ENCODE measurements at places on chromosomes 1 and 21. TPM values are rescaled to one million over a fixed set of nuclear protein-coding genes. Genes with fewer than 3 reads are reported as not detected.

GRCh38 chr1:200885623-200886402 is 8.9 kb upstream of the INAVA start:
- no peaks in the 10 kb centered on the region for H3K27me3 ChIP-seq
- H3K4me1 ChIP-seq = peaks cover 64% of the 10 kb centered on the region
- H3K36me3 ChIP-seq = no peaks in the 10 kb centered on the region
- DNase-seq = no peak
- H3K27ac ChIP-seq = peak overlapping the region; percentile 63

GRCh38 chr1:190475421-190476141 is 2.1 kb downstream of the BRINP3 start:
- H3K27ac ChIP-seq = no peak overlapping the region
- no peaks in the 10 kb centered on the region for H3K27me3 ChIP-seq
- DNase-seq = no peak
- no peaks in the 10 kb centered on the region for H3K36me3 ChIP-seq
- H3K4me1 ChIP-seq = no peaks in the 10 kb centered on the region
- H3K4me3 ChIP-seq = no peak overlapping the region

GRCh38 chr1:167061073-167061464 is 29.1 kb downstream of the GPA33 start:
- no peaks in the 10 kb centered on the region for H3K27me3 ChIP-seq
- H3K4me1 ChIP-seq = peaks cover 7% of the 10 kb centered on the region
- H3K27ac ChIP-seq = no peak overlapping the region
- no peak for DNase-seq

HES4 gene
- 28.9 TPM for total RNA-seq

DNA sequence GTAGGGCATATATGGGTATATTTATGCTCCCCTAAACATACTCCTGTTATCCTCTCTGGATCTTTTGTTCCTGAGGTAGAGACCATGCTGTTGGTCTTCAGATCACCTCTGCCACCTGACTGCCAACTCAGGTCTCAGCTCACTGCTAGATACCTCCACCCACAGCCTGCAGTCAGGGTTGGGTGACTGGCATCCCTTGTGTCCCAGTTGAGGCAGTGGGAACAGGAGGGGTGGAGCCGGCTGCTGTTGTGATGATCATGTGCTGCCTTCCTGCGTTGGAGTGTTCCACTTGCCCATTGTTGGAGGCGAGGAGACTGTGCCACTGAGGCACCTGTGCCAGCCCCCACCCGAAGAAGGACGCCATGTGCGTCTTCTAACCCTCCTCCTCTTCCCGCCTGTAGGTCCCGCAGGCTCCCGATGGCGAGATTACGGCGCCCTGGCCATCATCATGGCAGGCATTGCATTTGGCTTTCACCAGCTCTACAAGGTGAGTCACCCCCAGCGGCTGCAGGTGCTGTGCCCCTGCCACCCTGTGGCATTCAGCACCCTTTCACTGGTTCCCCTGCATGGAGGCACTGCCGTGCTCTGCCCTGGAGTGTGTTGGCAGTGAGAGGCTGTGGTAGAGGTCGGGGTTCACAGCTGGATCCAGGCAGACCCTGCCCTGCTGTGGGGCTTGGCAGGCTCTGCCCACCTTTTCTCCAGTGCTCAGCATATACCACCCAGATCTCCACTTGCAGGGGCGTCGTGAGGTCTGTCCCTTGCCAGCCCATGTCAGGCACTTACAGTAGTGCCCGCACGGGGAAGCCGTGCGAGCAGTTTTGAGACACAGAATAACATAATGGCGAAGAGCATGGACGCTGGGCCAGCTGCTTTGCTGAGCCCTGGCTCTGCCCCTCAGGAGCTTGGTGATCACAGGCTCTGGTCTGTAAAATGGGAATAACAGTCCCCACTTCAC is 143.5 kb downstream of the PEX14 start:
- no peak overlapping the region for H3K27ac ChIP-seq
- no peaks in the 10 kb centered on the region for H3K27me3 ChIP-seq
- DNase-seq = no peak
- H3K36me3 ChIP-seq = peaks cover 5% of the 10 kb centered on the region

- no peak for DNase-seq
- H3K4me1 ChIP-seq = peaks cover 7% of the 10 kb centered on the region
- H3K27me3 ChIP-seq = peaks cover 10% of the 10 kb centered on the region
- no peak overlapping the region for H3K4me3 ChIP-seq
These were observed 43.1 kb downstream of the FOXO6 start for GRCh38 chr1:41404308-41404761.

PMF1 gene
- 64.0 TPM for total RNA-seq

DNA sequence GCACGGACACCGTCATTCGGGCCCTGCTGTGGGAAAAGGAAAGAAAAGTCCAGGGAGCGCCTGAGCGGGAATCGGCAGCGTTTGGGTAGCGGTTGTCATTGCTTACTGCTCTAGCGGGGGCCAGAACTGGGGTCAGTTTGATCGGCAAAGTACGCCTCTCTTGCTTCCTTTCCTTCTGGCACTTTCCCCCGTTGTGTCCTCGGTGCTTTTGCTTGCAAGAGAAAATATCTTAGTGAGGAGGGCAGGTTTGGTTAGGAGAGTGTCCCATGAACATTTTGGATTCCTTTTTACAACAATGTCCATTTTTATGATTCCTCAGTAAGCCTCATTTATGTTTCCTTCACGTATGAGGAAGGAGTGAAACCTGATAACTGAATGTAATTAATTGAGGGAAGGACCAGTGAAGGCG is 670 bp downstream of the ST3GAL3 start:
- DNase-seq = no peak
- H3K4me1 ChIP-seq = peaks cover 17% of the 10 kb centered on the region
- H3K36me3 ChIP-seq = peaks cover 22% of the 10 kb centered on the region
- H3K27ac ChIP-seq = peak overlapping the region; percentile 0

DNA sequence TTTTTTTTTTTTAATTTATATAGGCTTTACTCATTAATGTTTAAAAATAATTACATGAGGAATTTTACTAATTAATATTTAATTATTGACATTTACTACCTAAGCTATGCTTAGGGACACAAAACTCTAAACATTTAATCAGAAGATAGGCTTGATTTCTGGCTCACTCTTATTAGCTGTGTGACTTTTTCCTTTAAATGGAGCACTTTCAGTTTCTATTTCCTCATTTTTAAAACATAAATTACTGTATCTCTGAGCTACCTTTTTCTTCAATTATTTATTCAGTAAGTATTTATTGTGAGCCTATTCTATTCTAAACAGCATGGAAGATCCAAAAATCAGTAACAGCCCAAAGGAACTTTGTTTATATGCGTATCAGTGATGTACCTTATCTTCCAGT is 40.5 kb downstream of the MAP3K7CL start:
- no peaks in the 10 kb centered on the region for H3K4me1 ChIP-seq
- no peaks in the 10 kb centered on the region for H3K36me3 ChIP-seq
- H3K27me3 ChIP-seq = no peaks in the 10 kb centered on the region
- H3K4me3 ChIP-seq = no peak overlapping the region

DNA sequence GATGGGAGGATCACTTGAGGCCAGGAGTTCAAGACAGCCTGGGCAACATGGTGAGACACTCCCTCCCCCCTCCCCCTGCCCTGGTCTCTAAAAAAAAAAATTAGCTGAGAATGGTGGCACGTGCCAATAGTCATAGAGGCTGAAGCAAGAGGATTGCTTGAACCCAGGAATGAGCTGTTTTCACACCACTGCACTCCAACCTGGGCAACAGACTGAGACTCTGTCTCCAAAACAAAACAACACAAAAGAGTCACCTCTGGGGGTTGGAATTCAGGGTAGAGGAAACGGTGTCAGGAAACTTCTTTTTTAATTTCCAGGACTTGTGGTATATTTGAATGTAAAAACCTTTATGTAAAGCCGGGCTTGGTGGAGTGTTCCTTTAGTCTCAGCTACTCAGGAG is 43.2 kb downstream of the RHOU start:
- H3K27ac ChIP-seq = no peak overlapping the region
- no peaks in the 10 kb centered on the region for H3K4me1 ChIP-seq
- no peak for DNase-seq
- H3K4me3 ChIP-seq = no peak overlapping the region

GRCh38 chr1:147641695-147642592 is 28.4 kb downstream of the ACP6 start:
- H3K4me1 ChIP-seq = peaks cover 13% of the 10 kb centered on the region
- H3K27me3 ChIP-seq = no peaks in the 10 kb centered on the region
- no peak overlapping the region for H3K4me3 ChIP-seq
- H3K27ac ChIP-seq = no peak overlapping the region

SPRR2E gene
- total RNA-seq = not detected

DNA sequence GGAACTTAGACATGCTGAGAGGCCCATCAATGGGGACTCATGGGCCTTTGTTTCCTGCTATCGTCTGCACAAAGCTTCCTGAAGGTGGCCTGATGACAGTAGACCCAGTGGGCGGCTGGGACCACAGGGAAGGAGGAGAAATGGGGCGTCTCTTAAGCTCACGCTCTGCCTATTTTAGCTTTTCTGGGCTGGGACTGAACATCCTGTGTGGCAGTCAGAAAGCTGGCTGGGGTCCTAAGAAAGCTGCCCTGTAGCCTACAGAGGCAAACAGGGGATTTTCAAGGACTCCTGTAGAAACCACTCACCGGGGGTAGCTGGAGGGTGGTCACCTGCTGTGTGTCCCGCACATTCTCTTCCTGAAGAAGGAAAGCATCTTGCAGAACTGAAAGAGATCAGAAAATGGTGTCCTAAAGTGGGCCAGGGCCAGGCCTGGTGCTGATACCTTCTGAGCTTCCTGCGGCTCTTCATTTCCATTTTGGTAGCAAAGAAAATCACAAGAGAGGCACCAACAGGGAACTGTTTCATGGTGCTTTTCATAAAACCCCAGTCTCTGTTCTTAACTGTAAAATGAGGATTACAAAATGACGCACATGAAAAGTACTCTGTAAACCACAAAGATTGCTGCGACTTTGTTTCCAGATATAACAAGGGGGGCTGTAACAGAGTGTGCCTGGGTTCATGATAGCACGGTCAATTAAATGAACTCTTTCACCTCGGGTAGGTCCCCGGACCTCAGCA is 8.6 kb downstream of the ZNF496 start:
- H3K27ac ChIP-seq = no peak overlapping the region
- no peaks in the 10 kb centered on the region for H3K4me1 ChIP-seq
- H3K36me3 ChIP-seq = peaks cover 21% of the 10 kb centered on the region
- peak; percentile 54 for DNase-seq
- H3K4me3 ChIP-seq = no peak overlapping the region

DNA sequence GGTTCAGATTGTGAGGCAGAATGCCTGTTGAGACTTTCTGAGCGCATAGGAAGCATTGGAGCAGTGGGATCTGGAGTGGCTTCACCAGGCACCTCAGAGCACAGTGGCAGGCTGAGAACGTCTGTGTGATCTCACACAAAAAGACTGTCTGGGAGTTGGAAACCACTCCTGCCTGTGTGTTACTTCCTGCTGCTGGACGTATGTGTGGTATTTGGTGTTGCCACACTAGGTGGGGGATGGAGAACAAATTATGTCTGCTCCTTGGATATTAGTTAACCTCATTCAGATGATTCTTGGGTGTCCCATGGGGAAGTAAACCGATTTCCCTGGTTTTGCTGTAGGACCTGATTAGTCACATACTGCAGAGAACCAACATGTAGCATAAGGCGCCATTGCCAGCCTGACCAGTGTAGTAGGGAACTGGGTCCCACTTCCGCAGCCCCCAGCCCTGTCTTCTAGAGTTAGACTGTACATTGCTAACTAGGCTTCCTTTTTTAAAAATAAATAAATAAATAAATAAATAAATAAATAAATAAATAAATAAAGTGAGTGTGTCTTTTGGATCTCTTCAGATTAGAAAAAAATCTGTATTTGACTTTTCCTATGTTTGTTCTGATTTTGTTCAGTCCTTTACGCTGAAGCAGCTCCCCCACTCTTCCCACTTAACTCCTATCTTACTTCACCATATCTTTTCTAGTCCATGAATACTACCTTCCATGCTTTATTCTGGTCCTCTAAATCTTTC is 26.9 kb downstream of the UCK2 start:
- H3K36me3 ChIP-seq = no peaks in the 10 kb centered on the region
- peak; percentile 13 for DNase-seq
- no peak overlapping the region for H3K4me3 ChIP-seq
- peaks cover 41% of the 10 kb centered on the region for H3K4me1 ChIP-seq

DNA sequence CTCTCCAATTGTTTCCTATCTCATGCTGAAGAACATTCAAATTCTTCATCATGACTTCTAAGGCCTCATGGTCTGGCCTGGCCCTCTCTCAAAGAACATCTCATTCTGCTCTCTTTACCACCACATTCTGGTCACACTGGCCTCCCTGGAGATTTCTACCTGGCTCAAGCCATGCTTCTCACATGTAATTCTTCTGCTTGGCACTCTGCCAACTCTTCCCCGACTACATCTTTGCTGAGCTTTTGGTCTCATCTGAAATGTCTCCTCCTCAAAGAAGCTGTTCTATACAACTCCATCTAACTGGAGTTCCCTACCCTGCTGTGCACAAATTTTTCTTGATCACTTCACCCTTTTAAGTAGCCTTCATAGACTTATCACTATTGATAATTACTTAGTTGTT is 1.4 kb upstream of the TBX19 start:
- DNase-seq = no peak
- no peak overlapping the region for H3K4me3 ChIP-seq
- no peak overlapping the region for H3K27ac ChIP-seq

- H3K36me3 ChIP-seq = no peaks in the 10 kb centered on the region
- no peak overlapping the region for H3K4me3 ChIP-seq
- no peaks in the 10 kb centered on the region for H3K27me3 ChIP-seq
- H3K4me1 ChIP-seq = no peaks in the 10 kb centered on the region
- DNase-seq = no peak
- H3K27ac ChIP-seq = no peak overlapping the region
These were observed 142.8 kb downstream of the ASTN1 start for GRCh38 chr1:177021687-177022086.

DNA sequence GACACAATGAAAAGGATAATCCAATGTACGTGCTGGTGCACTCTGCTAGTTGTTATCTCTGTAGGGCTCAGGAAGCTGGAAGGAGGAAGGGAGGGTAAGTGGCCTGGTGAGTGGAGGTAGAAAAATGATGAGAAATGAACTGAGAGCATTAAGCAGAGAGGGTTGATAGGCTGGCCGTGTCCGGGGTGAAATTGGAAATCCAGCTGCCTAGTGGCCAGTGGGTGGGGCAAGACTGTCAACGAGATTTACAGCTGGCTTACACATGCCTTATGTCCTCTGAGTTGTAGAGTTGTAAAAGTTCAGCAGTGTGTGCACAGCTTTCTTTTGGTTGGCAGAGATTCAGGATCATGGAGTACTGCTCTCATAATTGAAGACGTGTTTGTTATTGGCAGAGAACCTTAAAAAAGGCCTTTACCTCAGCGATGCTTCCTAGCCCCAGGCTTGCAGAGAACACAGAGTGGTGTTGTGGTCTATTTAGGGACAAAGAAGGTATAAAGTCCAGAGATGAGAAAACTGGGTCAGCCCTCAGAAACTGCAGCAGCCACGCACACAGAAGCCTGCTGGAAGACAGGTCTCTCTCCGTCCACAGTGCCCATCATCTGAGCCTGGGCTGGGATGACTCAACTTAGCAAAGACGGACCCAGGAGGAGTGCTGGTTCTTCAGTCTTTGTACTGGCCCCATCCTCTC is 132.4 kb downstream of the EDEM3 start:
- H3K36me3 ChIP-seq = peaks cover 3% of the 10 kb centered on the region
- no peak overlapping the region for H3K4me3 ChIP-seq

Data from natural killer cell (primary cell).